ENCODE measurements at places on chromosomes 1 and 21.

- DNase-seq = no peak
Measured at GRCh38 chr1:198967566-198967965, 328.7 kb downstream of the PTPRC start.

- DNase-seq = no peak
Measured at GRCh38 chr1:169620565-169620964, 9.4 kb downstream of the SELP start.

- no peak for DNase-seq
Measured at GRCh38 chr1:157803851-157804250, 16.1 kb downstream of the FCRL1 start.

DNA sequence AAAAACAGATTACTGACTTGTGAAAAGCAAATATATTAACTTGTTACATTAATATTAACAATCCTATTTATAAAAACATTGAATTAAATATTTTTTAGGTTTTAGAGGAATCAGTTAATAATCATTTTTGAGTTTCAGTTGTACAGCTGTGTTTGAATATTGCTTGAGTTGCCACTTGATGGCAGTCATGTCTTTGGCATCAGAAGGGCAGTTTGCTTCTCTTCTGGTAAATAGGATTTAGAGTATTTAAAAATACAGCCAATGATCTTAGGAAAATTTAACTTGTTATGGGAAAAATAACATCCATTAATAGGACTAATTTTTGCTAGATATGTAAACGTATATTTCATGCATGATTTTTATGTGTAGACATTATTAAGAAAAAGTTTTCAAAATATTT is 234.1 kb downstream of the NCAM2 start:
- no peak for DNase-seq

GRCh38 chr1:69055194-69055593 is 512.5 kb upstream of the LRRC7 start:
- DNase-seq = no peak

GRCh38 chr1:25126562-25126961 is 105.7 kb downstream of the SYF2 start:
- DNase-seq = no peak

DNA sequence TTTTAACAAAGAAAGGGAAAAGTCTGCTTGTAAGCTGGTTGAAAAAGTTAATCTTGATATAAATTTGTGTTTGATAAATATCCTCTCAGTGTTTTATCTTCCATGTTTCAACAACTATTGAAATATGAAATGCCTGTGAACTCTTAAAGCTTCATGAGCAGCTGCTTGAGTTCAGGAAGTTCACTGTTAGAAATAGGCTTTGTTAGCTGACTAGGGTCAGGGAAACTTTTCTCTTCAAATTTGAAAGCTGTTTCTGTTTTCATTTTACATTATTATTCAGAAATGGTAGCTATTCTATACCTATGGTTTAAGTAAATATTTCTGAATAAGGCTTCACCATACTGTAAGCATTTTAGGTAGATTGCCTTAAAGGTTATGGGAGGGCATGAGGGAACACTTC is 191.7 kb downstream of the HS2ST1 start:
- DNase-seq = no peak

- no peak for DNase-seq
Measured at GRCh38 chr1:69228501-69228900, 339.2 kb upstream of the LRRC7 start.

Measured in H1 (cell line).